ENCODE measurements at places on chromosomes 7 and 10.

GRCh38 chr7:130461272-130461671, 20.5 kb upstream of the CEP41 start:
- no peak for DNase-seq

DNA sequence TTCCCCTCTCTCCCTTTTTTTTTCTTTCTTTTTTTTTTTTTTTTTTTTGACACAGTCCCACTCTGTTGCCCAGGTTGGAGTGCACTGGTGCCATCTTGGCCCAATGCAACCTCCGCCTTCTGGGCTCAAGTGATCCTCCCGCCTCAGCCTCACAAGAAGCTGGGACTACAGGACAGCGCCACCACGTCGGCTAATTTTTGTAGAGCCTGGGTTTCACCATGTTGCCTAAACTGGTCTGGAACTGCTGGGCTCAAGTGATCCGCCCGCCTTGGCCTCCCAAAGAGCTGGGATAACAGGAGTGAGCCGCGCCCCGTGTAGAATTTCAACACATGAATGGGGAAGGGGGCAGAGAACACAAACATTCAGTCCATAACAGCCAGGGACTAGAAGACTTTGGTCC, 2.6 kb upstream of the SP4 start:
- no peak for DNase-seq

- no peak for DNase-seq
These were observed 2.7 kb downstream of the PROSER2 start for GRCh38 chr10:11825796-11826414.

DNA sequence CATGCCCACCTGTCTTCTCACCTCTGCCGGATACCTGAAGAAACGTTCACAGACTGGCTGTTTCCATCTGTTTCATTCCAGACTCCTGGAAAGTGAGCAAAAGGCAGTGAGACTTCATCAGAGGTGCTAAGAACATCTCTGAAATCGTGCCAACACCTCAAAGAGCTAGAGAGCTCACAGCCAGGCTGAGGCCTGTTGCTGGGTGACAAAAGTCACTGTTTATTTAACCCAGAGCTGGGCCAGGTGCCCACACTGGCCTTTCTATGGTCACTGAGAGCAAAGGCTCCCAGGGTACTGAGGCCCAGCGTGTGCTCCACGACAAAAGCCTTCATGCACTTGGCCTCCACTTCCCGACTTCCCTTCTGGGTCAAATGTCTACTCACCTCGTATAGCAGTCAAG, 3.7 kb upstream of the NANOS1 start:
- no peak for DNase-seq

DNA sequence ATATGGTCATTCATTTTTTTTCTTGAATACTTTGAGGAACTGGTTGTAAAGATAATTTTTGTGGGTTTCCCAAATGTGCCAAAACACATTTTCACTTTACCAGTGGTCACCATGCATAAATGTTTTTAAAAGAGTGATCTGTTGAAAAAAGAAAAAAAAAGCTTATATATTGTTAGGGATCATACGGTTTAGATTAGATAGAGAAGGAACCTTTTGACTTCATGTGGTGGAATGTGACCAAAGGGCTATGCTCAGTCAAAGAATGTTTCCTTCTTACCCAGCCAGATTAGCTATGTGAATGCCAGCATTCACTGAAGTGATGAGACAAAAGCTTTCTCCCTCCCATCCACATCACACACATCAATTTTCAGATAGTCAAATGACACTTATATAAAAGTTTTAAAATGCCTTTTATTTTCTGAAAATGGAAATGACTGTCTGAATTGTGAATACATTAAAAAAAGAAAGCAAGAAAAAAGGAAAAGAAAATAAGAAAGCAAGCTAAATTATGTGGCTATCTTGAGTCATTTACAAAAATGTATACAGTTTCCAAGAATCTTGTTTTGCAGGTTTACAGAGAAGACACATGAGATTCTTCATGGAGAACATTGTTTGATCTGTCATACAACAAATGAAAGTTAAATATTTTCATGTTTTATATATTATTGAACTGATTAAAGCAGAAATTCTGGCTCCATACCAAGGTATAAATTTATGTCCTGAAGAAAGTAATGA, 8.6 kb upstream of the CPED1 start:
- DNase-seq = no peak

- no peak for DNase-seq
These were observed 61.9 kb downstream of the SPOCK2 start for GRCh38 chr10:72026278-72027111.

GRCh38 chr10:20407357-20407756, 489.8 kb downstream of the NEBL start:
- no peak for DNase-seq

GRCh38 chr7:47771990-47772360, 176.3 kb downstream of the PKD1L1 start:
- DNase-seq = no peak

Measured in stimulated activated naive CD8-positive, alpha-beta T cell treated with anti-CD3 and anti-CD28 coated beads, Interleukin-15, amount 100 ng/mL, for 72 hours (primary cell).